Activated T-cell treated with anti-CD3 and anti-CD28 coated beads, Interleukin-2, amount 50 U/mL, for 72 hours (primary cell): ENCODE measurements at places on chromosomes 1 and 21.

DNA sequence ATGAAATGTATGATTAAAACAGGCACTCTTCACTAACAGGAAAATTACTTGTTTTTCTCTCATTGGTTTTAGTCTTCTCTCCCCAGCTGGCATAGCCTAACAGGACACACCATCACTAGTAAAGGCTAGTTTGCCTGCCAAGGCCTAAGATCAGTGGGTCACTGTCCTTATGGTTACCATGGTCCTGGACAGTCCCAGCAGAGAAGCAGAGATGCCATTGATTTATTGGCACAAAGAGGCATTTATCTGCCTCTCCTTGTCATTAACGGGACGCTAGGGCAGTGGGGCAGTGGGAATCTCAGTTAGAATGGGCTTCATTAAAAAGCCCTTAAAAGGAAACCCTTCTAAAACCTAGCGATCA, 13.9 kb downstream of the CD247 start:
- no peak for DNase-seq

DNA sequence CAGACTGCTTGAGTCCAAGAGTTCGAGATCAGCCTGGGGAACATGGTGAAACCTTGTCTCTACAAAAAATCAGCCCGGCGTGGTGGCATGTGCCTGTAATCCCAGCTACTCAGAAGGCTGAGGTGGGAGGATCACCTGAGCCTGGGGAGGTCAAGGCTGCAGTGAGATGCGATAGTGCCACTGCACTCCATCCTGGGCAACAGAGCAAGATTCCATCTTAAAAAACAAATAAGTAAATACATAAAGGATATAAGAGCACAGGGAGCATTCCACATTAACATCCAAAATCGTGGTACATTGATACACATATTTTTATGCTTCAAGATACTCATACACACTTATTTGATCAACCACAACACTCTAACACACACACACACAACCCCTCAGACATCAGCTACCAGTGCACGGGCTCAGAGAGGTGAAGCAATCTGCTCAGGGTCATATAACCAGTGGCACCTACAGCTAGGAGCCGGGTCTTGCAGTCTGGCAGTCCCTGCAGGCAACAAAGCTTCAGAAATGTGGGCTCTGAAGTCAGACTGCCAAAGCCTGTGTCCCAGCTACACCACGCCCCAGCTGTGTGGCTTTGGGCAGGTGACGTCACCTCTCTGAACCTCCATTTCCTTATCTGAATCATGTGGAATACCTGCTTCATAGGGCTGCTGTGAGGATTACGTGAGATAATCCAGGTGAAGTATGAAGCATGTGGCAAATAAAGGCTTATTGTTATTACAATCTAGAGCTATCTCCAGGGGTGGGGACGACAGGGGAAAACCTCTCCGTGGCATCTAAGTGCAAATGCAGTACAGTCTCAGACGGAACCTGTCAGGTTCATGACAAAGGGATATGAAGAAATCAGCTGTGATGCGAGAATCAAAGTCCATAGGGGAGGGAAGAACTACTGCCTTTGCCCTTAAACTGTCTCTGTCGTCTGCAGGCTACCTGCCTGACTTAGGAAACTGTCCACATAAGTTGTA, 4.8 kb upstream of the CRYBG2 start:
- peak; percentile 70 for DNase-seq

DNA sequence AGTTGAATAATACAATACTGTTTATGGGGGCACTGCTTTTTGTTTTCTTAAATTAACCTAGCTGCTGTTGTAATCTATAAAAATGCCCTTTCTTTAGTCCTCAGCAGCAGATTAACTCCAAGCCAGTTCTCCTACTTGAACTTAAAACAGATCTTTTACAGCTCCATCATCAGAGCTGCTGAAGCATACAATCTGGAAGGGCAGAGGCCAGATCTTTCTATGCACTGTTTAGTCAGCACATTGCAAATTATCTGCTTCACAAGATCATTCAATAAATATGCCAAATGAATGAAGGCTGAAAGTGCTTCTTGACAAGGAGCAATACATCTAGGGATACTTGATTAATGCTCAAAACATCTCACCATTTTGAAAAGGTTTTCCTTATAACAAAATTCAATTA, 115.8 kb downstream of the PLPPR5 start:
- no peak for DNase-seq

DNA sequence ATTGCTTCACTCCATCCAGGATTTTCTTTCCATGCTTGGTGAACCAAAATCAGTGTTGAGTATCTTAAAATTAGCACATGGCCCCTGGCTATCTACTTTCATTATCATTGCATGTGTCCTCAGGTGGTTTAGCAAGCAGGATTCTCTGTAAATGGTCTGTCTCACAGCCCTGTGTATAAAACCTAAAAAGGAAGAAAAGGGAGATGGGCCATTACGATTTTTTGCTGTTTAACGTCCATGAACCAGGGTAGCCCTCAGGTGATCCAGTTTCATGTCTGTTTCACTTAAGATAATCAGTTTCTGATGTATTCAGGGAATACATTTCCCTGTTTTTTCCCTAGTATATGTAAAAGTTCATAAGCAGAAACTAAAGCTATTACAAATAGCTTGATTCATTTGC, 238.2 kb downstream of the NFIA start:
- no peak for DNase-seq

- DNase-seq: no peak
Observed at GRCh38 chr1:3410142-3410925, 44.1 kb upstream of the ARHGEF16 start.

DNA sequence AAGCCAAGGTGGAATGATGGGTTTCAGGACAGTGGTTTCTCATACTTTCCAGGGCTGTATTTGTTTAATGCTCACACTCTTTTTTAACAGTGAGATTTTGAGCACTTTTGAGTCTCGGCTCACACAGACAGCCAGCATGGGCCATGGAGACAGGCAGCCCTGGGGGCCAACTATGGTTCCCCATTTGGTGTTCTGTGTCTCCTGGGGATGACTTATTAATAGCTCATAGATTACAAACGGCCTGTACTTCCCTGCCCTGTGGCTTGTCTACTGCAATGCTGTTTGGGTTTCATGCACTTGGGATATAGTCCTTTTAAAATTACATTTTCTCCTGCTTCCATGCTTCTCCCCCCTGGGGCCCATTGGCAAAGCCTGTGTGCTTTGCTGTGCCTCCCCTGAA, 178.3 kb downstream of the KCNJ6 start:
- DNase-seq: no peak

DNA sequence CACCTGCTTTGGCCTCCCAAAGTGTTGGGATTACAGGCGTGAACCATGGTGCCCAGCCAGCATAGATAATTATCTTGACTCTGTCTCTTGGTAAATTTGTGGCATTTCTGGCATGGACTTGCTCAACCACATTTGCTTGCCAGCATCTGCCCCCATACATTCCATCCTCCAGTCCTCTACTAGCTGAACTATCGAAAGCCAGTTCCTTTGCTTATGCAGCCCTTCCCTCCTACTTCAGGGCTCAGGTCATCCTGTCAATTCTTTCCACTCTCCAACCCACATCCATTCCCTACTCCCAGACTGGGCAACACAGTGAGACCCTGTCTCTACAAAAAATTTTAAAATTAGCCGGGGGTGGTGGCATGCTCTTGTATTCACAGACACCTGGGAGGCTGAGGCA, 13.0 kb upstream of the UQCRHL start:
- DNase-seq: no peak

DNA sequence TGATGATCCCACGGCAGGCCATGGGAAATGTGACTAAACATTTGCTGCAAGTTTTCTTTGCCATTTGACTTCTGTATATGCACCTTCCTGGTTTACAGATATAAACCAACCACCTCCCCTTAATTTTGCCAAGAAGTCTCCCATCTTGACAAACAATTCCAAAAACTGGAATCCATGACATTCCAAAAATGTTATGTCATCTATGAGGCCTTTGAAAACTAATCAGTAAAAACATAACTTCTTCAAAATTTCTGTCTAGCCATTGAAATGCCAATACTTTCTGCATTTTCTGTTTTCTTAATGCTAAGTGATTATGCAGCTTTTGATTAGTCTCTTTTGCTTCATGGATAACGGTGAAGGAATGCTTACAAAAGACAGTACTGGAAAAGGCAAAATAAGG, 84.1 kb downstream of the LYST start:
- no peak for DNase-seq

DNA sequence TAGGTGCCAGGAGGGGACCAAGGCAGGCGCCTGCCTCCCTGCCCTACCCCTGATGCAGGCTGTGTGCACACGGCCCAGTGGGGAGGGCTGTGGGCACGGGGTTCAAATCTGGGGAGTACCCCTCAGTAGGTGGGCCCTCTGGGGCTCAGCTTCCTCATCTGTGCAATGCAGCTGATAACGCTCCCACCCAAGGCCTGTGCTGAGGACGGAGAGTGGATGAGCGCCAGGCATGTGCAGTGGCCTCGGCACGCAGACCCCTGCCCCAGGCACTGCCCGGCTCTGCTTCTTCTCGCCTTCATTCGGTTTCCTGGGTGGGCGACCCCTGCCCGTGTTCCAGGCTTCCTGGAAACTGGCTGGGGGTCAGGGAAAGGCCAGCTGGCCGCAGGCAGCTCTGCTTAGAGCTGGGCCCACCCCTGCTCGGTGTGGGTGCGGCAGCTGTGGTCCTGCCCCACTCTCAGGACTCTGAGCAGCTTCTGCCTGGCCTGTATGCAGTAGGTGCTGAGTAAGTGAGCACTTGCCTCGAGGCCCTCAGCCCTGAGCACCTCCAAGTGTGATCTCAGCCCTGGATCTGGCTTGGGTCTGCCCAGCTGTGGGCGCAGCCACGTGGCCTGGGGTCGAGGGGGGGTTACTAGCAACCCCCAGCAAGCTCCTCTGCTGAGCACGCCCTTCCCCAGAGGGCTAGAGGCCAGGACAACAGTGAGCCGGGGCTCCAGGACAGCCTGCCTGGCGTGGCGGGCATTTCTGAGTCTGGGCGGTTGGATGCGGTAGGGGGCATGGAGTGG, 11.9 kb upstream of the TNFRSF14 start:
- DNase-seq: no peak

GRCh38 chr1:101618900-101619299, 377.8 kb downstream of the OLFM3 start:
- DNase-seq: no peak

GRCh38 chr1:17340358-17340757, 31.6 kb upstream of the PADI6 start:
- DNase-seq: no peak

DNA sequence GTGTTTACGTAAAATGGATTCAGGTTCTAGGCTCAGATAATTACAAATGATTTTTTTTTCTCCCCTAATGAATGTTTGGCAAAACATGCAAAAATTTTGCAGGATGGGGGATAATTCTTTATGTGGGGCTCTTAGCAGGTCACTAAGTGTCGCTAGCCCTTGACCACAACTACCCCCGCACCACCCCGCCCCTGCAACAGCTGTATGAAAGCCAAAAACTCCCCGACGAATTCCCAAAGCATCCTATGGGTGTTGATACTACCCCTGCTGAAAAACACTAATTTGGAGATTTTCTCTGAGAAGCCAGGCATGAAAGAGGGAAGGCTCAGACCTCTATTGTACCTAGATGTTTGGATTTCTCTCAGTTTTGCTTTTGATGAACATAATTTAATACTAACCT, 243.0 kb downstream of the TRABD2B start:
- DNase-seq: no peak

DNA sequence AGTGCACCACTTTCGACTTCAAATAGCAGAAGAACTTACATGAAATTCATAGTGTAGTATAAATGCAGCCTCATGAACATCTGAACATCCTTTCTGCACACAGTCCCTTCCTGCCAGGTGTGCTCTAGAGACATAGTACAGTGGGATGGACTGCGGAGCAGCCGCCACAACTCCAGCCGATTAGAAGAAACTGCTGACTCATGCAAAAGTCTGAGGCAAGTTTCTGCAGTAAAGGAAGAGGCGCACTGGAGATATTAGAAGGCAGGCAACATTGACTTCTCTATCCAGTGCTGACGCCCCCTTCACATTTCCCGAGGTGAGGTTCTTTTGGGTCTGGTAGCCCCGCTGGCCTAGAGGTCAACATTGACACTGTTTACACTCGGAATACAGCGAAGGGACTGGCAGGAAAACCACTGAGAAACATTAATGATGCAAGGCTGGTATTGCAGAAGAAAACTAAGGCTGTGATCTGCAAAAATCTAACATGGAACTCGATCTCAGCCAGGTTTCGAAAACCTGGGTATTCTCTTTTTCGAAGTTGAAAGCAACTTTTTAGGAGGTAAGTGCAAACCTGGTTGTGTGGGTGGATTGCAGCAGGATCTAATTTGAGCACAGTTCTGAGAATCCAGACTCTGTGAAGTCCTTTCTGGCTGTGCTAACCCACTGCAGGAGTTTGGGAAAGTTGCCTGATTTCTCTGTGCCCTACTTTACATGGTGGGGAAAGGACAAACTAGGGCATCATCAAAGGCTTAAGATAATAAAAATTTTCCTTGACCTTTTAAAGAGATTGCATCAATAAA, 90.7 kb downstream of the CDC7 start:
- no peak for DNase-seq

DNA sequence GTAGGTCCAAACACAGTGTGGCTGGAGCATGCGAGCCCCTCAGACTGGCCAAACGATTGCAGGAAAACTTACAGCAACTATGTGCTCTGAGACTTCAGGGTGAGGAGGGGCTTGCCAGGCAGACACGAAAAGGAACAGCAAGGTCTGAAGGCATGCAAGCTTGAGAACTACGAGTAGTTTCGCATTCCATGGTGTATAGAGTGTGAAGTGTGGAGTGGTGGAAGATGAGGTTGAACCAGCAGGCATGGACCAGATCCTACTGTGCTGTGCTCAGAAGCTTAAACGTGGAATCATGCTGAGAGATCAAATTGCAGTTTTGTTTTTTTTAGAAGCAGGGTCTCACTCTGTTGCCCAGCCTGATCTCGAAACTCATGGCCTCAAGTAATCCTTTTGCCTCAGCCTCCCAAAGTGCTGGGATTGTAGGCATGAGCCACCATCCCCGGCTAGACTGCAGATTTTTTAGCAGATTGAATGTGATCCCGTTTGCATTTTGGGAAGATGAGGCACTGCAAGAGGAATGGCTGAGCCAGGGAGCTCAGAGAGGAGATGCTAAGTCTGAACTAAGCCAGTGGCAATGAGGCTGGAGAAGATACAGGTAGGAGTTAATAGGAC, 5.1 kb upstream of the TFAP2E start:
- DNase-seq: no peak

- DNase-seq: peak; percentile 72
Observed at GRCh38 chr1:38005195-38006007, at the start of gene FHL3. Gene FHL3, minus strand, starts transcription at chr1:38005514. Its CDS starts 6,102 bp downstream, at chr1:37999412.
